Stimulated activated CD4-positive, alpha-beta T cell treated with anti-CD3 and anti-CD28 coated beads, Interleukin-12 subunit alpha, Interleukin-12 subunit beta, amount 100 ng/mL, for 4 hours (primary cell): ENCODE measurements at places on chromosomes 12 and 14.

DNA sequence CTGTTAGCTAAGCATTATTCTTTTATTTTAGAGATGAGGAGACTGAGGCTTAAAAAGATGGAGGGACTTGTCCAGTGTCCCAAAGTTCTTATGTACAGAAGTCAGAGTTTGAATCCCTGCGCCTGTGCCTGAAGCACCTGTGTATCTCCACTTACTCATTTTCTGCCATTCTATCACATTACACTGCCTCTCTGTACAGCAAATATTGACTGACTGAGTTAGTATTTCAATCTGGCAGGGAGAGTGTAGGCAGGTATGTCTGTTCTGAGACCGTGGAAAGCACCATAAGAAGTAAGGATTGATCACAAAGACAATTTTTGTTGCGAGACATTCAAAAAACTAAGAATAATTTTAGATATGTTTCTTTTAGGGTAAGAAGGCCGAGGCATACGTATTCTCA lies 162.7 kb downstream of the KITLG start:
- DNase-seq = no peak

DNA sequence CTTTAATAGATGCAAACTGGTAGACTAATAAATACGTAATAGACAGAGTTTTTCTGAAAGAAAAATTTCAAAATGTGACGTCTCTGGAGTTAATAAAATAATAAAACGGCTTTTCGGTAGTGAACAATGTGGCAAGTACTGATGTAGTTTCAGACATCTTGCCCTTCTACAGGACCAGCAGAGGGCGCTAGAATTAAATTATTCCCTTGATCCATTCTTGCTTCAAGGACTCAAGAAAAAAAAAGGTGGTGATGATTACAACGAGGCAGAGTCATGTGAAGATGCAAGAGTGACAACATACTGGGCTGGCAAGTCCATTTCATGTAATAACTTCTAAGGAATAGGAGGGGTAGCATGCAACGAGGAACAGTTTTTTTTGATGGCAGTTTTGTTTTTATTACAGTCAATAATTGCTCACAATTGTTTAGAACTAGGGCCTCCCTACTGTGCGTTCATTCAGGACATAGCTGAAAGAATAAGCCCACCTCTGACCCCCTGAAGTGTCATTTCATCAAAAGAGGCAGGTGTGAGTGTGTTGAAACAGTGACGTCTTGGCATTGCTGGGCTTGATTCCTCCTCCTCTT lies 101.0 kb upstream of the GZMB start:
- DNase-seq = no peak

- DNase-seq = no peak
Measured at GRCh38 chr12:19683178-19683927, 244.1 kb downstream of the AEBP2 start.

DNA sequence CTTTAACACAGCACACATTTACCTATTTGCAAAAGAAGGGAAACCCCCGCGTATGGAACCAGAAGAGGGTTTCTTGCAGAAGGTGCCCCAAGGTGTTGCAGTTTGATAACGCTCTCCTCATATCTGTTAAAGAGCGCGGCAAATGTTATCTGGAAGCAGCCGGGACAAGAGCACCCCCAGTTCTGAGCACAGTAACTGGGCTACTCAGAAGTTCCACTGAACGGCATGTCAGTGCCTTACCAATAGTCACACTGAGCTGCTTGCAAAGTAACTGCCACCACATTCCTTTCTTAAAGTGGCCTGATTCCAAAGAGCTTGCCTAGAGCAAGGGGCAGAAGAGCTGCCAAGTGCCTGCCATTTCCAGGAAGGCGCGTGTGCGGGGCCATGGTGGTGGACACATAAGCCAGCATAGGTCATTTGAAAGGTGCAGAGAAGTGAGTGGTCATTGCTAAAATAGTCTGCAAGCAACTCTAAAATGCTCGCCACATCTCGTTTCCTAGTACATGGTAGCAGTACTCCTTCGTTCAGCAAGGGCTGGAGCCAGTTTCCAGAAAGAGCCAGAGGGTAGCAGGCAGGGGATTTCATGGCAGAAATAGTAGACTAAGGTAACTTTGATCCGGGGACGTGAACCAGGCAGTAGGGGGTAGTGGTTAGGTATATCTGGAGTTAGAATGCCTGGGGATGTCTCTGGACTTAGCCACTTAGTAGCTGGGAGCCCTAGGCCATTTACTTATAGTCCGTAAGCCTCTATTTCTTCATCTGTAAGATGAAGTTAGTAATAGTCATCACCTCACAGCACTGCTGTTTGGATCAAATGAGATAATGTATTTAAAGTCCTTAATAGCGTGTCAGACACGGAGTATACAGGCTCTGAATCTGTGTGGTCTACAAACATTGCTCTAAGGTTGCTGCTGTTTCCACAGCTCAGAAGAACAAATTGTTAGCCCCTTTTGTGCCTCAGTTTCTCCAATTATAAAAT lies 37.6 kb downstream of the SPTB start:
- no peak for DNase-seq

GRCh38 chr12:32706335-32707024 lies 27.4 kb downstream of the DNM1L start:
- no peak for DNase-seq

DNA sequence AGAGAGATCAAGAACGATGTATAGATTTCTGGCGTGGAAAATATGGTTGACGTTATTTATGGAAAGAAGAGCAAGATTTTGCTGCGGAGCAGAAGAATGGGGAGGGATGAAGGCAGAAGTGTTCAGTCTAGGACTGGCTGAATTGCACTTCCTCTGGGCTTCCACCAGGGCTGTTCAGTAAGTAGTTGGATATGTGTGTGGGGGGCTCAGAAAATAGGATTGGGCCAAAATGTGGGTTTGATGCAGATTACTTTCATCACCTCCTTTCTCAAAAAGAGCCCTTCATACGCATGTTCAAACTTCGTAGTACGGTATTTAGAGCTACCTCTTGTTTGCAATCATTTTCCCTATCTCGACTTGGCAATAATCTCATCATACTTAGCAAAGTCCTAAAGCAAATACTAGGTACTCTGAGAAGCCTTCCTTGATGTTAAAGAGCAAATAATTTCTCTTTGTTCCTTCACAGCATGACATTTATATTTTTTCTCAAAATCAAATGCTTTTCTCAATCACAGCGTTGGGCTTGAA lies 349.4 kb downstream of the NELL2 start:
- DNase-seq = no peak

- no peak for DNase-seq
Measured at GRCh38 chr12:65611396-65611795, 212.9 kb upstream of the HMGA2 start.

DNA sequence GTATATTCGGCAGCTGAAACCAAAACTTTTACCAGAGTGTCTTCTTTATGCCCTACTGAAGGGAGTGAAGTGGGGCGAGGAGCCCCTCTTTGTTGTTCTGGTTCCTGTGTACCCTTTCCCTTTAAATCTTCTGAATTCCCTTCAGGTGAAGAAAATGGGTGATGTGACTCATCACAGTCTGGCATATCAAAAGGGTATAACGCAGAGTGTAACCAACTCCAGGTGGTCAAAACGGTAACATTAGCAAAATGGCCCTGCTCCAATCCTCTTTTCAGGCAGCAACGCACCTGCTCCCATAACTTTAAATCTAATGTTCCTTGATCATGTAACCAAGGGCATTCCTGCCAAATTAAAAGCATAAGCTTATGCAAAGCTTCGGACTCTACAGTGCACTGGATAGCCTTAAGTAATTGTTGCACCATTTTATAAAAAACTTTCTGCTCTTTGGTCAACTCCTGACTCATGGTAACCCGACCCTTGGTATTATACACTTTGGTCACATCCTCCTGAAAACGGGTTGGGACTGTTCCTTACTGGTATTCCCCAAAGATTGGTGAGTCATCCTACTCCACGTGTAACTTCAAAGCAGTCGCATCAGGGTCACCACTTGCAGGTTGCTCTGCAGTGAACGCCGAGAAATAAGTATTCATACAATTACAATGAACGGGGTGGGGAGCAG lies 83.1 kb downstream of the KCNMB4 start:
- no peak for DNase-seq

- DNase-seq = peak; percentile 72
Measured at GRCh38 chr12:95548539-95549391, 2.5 kb downstream of the USP44 start.
